ENCODE measurements at places on chromosomes 11 and 22.

GRCh38 chr22:44526779-44527126, 28.7 kb upstream of the RTL6 start:
- no peak for DNase-seq

DNA sequence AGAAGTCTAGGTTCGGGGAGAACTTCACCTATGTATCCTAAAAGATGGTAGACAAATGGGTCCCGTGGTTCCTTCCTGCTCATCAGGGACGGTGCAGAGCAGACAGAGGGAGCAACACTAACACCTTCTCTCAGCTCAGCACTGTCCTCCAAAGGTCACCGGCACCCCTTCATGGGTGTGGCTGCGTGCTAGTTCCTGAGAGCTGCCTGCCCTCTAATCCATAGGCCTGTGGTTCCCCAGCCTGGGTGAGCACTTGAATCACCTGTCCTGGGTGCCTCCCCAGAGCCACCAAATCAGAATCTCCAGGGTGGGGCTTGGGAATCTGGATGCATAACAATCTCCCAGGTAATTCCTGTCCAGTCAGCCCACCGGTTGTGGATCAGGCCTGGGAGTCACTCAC, 113.9 kb upstream of the TMEM45B start:
- DNase-seq: no peak

GRCh38 chr11:114466742-114467141, 27.5 kb downstream of the REXO2 start:
- no peak for DNase-seq

GRCh38 chr11:112172362-112172994, 2.8 kb upstream of the BCO2 start:
- DNase-seq: no peak

DNA sequence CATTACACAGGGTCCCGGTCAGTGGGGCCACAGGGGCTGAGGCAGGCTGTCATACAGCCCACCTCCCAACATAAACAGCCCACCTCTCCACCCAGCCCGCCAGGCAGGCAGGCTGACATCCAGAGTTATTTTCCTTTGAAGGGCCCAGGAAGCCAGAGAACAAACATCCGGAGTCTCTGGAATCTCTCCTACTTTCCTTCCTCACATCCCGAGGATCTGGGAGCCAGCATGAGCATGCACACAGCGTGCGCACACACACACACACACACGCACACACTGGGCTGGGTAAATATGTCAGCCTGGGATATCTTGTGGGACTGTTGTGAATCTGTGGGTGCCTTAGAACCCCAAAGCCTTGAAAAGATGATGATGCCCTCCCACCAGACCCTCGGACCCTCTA, 55.4 kb downstream of the PDE2A start:
- DNase-seq: no peak

DNA sequence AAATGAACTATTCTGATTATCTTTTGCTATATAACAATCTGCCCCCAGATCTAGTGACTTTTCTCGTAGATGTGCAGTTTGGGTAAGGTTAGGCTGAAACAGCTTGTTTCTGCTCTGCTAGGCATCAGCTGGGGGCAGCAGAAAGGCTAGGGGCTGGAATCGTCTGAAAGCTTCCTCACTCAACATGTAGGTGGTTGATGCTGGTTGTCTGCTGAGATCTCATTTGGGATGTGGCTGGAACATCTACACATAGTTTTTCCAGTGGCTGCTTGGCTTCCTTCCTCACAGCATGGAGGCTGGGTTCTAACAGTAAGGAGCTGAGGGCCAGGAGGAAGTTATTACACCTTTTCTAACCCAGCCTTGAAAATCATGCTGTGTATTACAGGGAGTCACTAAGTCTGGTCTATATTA, 30.2 kb downstream of the USP47 start:
- no peak for DNase-seq

DNA sequence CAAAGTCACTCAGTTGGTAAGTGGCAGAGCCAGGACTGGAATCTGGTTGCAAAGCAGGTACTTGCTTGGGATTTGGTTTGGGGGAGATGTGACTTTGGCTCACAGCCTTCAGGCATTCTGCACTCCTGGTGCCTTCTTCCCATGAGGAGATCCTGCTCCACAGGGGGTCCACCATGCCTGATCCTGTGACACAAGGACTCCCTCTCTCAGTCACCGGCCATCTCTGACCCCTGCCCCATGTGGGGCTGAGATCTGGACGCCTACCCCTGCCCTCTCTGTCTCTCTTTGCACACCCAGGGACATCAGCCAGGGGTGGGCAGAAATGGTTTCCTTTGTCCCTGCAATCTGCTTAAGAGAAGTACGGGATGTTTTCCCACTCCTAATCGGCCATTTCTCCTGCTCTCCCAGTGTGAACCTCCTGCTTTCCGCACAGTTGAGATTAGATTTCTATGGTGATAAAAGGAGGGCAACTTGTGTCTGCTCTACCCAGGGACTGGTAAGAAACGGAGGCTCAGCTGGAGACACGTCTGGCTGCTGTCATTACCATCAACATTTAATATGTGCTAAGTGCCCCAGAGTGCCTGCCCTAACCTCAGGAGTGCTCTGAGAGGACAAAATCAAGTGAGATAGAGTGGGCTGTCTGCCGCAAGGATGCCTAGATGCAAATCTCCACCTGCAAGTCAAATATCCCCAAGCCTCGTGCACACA, 11.1 kb upstream of the FXYD6 start:
- DNase-seq: no peak

DNA sequence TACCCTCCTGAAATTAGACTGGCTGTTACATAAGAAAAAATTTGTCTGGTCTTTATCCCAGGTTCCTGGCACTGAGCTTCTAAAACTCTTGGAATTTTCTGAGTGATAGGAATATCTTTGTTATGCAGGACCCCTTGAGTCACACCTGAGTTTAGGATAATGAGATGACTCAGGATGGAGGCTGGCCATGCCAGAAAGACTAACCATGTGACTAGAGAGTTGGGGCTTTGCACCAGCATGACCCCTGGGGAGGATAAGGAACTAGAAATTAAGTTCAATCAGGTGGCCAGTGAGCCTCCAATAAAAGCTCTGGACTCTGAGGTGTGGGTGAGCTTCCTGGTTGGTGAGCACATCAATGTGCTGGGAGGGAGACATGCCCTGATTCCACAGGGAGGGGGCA, 88.1 kb downstream of the XRRA1 start:
- DNase-seq: no peak

- DNase-seq: no peak
Measured at GRCh38 chr11:67062526-67063373, 6.1 kb downstream of the RHOD start.

DNA sequence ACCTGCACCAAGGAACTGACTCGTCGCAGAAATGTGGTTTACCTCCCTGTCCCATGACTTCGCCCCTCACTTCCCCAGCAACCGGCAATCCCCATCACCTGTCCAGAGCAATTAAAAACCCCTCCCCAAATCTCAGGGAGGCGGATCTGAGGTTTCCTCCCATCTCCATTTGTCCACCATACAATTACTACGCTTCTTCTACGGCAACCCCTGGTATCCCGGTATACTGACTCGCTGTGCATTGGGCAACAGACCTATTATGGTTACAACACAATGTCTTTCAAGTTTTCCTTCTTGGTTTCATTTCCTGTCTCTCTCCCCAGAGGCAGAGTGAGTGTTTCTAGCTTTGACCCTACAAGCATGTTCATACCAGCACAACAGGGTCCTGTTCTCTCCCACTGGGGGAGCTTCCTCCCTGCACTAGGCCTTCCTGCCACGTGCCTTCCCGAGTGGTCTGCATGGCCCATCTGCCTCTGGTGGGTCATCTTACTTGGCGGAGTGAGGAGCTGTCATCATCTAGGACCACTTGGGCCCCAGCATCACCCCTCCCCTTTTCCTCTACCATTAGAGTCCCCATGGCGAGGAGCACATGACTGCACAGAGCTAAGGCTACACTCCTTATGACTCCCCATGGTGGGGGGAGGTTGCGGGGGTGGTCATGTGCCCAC, 30.3 kb upstream of the NAP1L4 start:
- no peak for DNase-seq

DNA sequence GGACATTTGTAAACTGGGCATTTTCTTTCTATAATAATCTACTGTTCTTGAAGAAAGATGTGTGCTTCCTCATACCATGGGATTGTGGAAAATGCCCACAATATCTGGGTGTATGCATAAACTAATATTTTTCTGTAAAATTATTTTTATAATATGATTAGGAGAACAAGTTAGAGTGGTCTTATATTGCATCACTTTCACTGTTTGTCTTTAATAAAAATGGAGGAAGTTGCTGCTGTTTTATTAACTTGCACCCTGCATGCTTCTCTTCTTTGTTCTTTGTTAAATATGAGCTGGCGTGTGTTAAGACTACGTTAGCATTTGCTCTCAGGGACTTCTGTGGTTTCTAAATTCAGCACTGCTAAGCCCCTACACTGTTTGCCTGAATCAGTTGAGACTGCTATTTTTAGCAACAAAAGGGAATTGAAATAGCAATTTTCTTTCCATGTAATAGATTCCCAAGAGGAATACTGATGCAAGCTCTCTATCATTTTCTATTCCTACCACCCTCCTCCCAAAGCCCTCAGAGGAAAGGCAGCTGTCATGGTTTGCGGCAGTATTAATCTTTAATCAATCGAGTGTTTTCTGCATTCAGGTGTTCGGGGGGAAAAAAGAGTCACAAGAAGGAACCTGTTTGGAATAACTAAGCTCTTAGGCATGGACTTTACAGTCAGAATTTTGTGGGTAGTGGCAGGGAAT, 56.1 kb downstream of the HSD17B12 start:
- DNase-seq: no peak

DNA sequence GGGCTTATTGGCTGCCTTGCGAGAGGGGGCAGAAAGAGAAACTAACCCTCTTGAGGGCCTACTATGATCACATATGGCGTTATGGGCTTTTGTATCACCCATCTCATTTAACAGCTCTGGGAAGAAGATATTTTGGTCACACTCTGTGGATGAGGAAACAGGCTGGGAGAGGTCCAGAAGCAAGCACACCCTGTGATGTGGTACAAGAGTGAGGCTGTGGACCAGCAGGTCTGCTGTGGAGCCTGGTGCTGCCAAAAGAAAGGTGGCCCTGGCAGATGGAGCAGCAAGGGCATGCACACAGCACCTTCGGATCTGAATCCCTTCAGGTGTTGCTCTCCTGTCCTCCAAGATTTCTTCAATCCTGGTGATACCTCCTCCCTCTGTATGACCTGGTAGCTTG, 64.1 kb downstream of the KCNC1 start:
- no peak for DNase-seq

- DNase-seq: no peak
Measured at GRCh38 chr11:32919338-32919737, 26.7 kb downstream of the QSER1 start.

- no peak for DNase-seq
Measured at GRCh38 chr22:41885516-41885915, 29.4 kb downstream of the SHISA8 start.

DNA sequence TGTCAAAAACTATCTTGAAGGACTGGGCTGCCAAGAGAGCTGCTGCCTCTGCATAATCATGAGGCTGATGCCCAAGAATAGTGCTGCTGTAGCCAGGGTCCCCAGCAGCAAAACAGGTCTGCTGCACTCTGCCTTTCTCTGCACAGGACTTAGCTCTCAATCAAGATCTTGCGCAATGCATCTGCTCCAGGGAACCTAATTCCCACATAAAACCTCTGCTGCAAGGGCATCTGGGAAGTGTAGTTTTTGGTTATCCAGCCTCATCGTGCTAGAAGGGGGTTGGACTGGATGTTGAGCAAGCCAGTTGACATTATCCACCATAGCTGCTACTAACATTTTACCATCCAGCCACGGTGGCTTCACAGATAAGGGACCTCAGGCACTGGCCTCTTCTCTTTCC, 192.7 kb downstream of the C11orf91 start:
- no peak for DNase-seq

GRCh38 chr22:47139013-47139789, 376.8 kb downstream of the TBC1D22A start:
- DNase-seq: no peak
